Activated T-cell treated with anti-CD3 and anti-CD28 coated beads, Interleukin-2, amount 50 U/mL, for 48 hours (primary cell): ENCODE measurements at places on chromosomes 5 and 9.

DNA sequence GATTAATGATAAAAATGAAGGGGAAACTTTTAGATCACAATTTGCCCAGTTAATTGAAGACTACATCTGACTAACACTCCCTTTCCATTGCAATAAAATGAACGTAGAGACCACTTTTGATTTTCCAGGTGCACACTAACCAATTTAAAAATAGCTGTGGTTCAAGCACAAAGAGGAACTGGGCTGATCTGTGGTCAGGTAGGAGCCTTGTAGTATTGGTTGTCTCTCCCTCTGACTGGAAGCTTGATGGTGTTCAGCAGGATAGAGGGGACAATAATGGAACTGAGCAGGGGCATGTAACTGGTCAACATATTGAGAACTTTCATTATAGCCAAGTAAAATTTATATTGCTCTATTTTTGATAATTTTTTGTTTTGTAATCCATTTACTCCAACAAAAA, 886.8 kb upstream of the SEMA6A start:
- DNase-seq, result no peak

DNA sequence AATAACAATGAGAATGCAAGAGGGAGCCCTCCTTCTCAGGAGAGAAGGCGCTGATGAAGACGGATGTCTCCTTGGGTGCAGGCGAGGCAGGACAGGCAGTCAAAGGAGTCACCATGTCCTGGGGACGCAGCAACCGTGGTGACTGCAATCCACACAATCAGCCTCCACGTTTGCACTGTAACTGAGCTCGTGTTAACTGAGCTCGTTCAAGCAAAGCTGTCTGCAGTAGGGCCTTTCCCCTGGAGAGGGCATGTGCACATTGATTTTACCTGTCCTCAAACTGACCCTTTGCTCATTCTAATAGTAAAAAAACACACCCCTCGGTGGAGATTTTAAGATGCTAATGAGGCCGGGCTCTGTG, 2.8 kb downstream of the SARDH start:
- DNase-seq, result no peak

DNA sequence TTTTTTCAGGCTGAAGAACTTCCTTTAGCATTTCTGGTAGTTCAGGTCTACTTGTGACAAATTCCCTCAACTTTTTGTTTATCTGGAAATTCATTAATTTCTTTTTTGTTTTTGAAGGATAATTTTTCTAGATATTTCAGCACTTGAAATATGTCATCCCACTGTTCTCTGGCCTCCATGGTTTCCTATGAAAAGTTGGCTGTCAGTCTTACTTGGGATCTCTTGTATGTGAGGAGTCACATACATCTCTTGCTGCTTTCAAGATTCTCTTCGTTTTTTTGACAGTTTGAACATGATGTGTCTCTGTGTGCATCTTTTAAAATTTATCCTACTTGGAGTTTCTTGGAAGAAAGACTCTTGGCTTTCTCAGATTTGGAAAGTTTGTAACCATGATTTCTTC, 79.5 kb downstream of the RIC1 start:
- no peak for DNase-seq

- no peak for DNase-seq
These were observed 271.6 kb downstream of the MAST4 start for GRCh38 chr5:66867618-66868322.

GRCh38 chr9:79284081-79284480, 287.7 kb upstream of the TLE4 start:
- no peak for DNase-seq

DNA sequence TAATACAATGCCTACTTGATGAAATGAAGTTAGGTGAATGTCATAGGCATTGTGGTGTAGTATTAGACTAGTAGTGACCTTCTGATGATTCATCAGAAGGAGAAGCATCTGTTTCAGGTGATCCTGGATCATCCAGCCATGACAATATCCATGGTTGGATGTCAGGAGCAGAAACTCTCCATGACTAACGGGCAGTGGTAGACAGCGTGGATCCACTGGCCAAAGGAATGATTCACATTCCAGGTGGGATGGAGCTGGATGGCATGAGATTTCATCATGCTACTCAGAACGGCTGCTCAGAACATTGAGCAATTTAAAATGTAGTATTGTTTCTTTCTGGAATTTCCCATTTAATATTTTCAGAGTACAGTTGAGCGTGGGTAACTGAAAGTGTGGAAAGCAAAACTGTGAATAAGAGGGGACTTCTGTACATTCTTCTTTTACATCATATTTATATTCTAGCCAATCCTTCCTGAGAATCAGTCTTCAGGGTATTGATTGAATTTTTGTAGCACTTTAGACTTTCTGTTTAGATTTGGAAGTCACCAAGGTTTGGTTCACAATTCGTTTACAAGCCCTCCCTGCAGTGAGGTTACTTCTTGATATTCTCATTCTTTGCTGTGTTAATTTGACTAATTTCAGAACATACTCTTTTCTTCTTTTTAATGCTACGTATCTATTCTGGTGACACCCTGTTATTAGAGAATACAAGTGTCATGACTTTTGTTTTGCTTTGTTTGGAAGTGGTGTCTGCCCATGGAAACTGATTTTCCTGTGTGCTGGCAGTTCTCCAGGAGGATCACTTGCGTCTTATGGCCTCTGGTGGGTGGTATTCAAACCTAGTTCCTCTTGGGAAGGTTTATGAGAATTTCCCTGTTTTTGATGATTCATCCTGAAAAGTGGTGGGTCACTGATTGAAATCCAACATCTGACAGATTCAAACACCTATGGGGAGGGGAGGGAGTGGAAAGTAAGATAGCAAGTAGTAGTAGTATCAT, 12.2 kb upstream of the CLINT1 start:
- DNase-seq, result peak; percentile 39

GRCh38 chr5:11452852-11453251, 451.4 kb downstream of the CTNND2 start:
- DNase-seq, result no peak

DNA sequence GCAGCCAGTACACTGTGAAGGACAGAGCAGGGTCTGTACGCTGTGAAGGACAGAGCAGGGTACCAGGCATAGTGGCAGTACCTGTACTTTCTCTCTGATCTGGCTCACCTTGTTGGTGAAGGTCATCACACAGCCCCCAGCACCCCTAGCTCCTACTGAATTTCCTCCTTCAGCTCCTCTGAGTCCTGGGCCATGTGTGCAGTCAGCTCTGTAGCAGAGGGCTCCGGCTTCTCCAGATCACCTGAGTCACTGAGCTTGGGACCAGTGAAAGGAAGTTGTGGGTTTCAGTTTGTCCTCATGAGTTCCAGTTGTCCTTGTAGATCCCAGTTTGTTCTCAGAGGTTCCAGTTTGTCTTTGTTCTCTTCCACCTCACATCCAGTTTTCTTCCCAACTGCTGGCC, 5.5 kb downstream of the NUDT2 start:
- DNase-seq, result no peak

DNA sequence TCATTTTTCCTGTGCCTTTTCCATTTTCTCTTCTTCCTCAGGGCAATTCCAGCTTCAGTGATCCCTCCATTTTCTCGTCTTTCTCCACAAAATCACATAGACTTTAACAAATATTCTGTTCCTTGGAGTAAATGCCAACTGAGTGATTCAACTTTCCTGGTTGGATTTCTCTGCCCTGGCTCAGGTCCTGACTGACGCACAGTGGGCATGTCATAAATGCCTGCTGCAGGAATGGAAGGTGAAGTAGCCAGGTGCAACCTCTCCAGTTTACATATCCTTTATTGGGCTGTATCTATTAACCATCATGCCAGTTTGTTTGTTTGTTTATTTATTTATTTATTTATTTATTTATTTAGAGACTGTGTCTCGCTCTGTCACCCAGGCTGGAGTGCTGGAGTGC, 95.1 kb downstream of the MEF2C start:
- DNase-seq, result no peak

DNA sequence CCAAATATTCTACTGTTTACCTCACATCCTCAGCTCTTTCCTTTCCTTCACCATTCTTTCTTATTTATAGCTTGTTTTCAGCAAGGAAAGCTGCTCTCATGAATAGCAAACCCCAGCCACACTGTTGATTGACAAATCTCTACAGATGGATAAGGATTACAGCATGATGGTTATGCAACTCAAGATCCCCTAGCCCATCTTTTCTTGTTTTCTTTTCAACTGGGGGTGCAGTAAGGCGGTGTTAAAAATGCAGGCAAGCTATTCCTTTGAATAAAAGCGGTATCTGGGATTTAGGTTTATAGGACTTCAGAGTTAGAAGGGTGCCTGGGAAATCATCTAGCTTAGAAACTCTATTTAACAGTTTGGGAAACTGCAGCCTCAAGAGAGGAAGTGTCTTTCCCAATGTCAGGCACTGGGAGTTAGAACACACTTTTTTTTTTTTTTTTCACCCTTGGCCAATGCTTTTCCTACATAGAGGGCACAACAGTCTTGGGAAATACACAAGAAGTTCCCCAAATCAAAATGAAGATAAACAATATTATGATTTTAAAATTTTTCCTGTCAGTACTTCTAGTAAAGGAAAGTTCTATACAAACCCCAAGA, 2.6 kb downstream of the SPARC start:
- DNase-seq, result no peak

- no peak for DNase-seq
These were observed 4.5 kb upstream of the MSMP start for GRCh38 chr9:35758475-35759050.

DNA sequence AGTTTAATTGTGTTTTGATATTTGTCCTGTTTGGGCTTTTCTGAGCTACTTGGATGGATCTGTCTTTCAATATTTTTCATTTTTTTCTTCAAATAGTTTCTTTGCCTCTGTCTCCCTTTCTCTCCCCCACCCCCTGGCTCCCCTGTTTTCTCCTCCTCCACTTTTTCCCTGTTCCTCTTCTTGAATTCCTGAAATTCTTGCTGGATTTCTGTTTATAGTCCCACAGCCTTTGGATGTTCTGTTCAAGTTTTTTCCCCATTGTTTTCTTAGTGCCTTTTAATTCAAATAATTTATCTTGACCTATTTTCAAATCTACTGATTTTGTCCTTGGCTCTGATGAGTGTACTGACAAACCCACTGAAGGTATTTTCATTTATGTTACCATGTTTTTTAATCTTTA, 113.0 kb downstream of the VPS13A start:
- no peak for DNase-seq

- no peak for DNase-seq
These were observed 259.3 kb downstream of the ROR2 start for GRCh38 chr9:91690540-91691249.

DNA sequence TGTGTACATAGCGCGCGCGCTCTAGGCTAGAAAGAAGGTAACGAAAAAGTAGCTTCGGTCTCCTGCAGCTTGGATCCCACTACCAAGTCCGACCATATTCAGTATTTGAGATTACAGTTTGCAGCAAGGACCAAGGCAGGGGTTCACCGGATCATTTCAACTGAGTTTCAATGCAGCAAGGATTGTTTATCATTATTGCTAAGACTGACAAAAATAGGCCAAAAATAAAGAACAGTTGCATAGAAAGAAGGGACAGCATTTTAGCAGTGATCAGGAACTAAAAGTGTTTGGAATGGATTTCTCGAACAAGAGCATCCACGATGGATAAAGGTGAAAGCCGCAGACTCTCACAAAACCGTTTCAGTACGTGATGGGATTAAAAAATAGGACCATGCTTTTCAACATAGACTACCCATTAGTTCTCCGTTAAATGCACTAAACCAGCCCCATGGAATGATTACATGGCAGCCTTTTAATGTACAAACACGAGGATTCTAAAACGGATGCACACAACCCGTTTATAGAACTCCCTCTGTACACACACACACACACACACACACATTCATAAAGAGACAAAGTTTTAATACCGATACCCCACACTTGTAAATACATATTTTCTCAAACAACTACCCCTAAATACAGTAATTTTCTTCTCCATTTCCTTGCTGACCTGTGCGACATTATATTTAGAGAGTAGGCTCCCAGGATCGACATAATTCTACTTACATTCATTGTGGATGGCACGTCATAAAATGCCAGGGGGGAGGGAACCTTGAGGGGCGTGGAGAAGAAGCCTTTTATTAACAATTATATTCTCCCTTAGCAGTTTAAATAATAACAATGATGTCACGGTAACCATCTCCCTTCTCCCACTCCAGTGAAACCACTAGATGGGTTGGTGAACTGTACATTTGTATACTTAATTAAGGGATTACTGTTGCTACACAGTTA, 197.1 kb downstream of the MEF2C start:
- DNase-seq, result no peak

DNA sequence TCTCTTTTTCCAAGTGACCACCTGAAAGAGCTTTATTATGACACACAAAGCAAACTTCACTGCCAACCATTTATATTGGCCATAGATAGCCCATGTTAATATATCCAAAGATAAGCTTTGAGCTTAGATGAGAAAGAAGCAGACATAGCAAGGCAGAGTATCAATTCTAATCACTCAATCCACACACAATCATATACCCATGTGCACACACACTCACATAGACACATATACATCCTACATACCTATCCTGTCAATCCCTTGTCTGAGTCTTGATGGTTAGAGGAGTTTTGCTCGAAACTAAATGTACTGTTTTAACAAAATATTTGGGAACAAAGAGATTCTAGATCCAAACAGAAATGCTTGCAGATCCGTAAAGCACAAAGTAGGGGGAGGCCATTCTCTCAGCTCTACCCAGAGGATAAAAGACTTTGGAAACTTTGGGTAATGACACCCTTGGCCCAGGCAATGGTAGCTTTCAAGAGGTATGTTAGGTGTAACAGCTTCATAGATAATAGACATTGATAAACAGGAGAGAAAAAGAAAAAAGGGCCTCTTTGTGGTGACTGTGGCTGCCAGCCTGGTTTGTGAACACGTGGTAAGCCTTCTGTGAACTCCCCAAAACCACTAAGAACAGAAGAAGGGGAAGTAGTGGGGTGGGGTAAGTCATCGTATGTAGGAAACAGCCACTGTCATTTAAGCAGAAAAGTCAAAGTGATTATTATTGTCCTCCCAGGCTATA, 121.6 kb downstream of the TLR4 start:
- DNase-seq, result peak; percentile 35

- peak; percentile 29 for DNase-seq
These were observed 5.9 kb upstream of the MGAT1 start for GRCh38 chr5:180808461-180809000.

DNA sequence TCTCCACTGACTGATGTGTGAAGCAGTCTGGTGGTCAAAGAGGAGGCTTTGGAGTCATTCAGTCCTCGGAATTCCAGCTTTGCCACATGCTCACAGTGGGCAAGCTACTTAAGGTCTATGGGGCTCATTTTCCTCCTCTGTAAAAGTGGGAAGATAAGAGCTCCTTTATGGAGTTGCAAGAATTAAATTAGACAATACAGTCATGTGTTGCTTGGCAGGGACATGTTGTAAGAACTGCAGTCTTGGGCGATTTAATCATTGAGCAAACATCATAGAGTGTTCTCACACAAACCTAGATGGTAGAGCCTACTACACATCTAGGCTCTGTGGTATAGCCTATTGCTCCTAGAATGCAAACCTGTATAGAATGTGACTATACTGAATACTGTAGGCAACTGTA, 253.9 kb downstream of the SH3GL2 start:
- DNase-seq, result no peak

- DNase-seq, result no peak
These were observed 119.8 kb upstream of the TBC1D2 start for GRCh38 chr9:98375138-98375726.
